ENCODE measurements at places on chromosomes 11 and 22. TPM values are rescaled to one million over a fixed set of nuclear protein-coding genes. Genes with fewer than 3 reads are reported as not detected.
A peak's percentile ranks its signal among the peaks of the same experiment; 100 is the strongest.

- H3K27me3 ChIP-seq: no peaks in the 10 kb centered on the region
- no peak overlapping the region for H3K27ac ChIP-seq
- no peaks in the 10 kb centered on the region for H3K36me3 ChIP-seq
- H3K4me1 ChIP-seq: peaks cover 14% of the 10 kb centered on the region
- DNase-seq: no peak
- H3K4me3 ChIP-seq: no peak overlapping the region
Measured at GRCh38 chr11:105929084-105929955, 92.7 kb downstream of the MSANTD4 start.

GRCh38 chr22:20173772-20174171 lies 22.9 kb upstream of the CCDC188 start:
- no peak overlapping the region for H3K4me3 ChIP-seq
- H3K27ac ChIP-seq: no peak overlapping the region
- H3K27me3 ChIP-seq: no peaks in the 10 kb centered on the region

GRCh38 chr11:58506935-58507334 lies 970 bp downstream of the OR5B21 start:
- H3K4me1 ChIP-seq: no peaks in the 10 kb centered on the region
- H3K27ac ChIP-seq: no peak overlapping the region
- H3K4me3 ChIP-seq: no peak overlapping the region
- H3K27me3 ChIP-seq: no peaks in the 10 kb centered on the region

GRCh38 chr22:46763051-46763705 lies 728 bp downstream of the TBC1D22A start:
- H3K27ac ChIP-seq: peak overlapping the region; percentile 93
- no peak for DNase-seq
- no peaks in the 10 kb centered on the region for H3K27me3 ChIP-seq

GRCh38 chr22:23574371-23574811 lies 5.7 kb downstream of the IGLL1 start:
- no peak overlapping the region for H3K4me3 ChIP-seq
- no peaks in the 10 kb centered on the region for H3K36me3 ChIP-seq
- H3K27ac ChIP-seq: no peak overlapping the region
- H3K27me3 ChIP-seq: no peaks in the 10 kb centered on the region
- no peak for DNase-seq

DNA sequence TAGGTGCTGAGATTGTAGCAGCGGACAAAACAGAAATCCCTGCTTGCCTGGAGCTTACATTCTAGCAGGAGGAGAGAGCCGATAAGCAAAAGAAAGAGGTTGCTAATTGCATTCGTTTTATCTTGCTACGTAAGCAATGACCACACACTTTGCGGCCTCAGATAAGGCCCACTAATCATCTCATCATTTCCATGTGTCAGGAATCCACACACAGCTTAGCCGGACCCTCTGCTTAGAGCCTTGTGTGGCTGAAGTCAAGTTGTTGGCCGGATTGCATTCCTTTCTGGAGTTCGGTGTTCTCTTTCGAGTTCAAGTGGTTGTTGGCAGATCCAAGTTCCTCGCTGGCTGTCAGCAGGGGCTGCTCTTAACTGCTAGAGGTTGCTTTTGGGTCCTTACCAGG lies 101.6 kb downstream of the CHST1 start:
- no peaks in the 10 kb centered on the region for H3K4me1 ChIP-seq
- H3K27ac ChIP-seq: no peak overlapping the region
- no peak overlapping the region for H3K4me3 ChIP-seq
- DNase-seq: no peak
- no peaks in the 10 kb centered on the region for H3K36me3 ChIP-seq

DNA sequence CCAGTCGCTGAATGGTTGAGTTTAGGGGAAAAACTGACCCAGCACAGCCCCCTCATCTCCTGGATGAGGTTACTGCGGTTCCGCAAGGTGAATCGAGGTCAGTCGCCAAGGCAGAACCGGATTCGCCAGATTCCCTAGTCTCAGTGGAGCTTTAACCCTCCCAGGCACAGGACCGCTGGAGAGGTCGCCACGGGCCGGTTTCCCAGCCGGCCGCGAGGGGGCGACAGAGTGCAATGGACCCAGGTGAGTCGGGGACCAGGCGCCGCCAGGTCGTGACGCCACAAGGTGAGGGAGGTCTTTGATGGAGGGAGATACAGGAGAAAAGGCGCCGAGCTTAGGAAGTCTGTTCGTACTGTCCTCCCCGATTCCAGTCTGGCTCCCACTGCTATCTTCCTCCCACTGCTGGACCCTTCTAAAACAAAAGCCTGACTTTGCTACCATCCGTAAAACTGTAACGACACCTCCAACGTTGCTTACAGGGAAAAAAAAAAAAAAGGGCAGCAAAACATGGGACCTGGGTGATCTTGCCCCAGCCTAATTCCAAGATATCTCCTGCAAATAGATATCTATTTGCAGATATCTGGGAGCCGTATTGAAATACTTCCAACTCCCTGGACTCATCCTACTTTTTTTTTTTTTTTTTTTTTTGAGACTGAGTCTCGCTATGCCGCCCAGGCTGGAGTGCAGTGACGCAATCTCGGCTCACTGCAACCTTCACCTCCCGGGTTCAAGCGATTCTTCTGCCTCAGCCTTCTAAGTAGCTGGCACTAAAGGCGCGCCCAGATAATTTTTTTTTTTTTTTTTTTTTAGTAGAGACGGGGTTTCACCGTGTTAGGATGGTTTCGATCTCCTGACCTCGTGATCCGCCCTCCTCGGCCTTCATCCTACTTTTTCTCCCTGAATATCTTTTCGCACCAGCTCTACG lies 1.4 kb upstream of the GGA1 start:
- peak overlapping the region; percentile 95 for H3K27ac ChIP-seq
- peak; percentile 99 for DNase-seq
- H3K27me3 ChIP-seq: no peaks in the 10 kb centered on the region
- H3K4me3 ChIP-seq: peak overlapping the region; percentile 75

GRCh38 chr11:127859941-127860354 lies 727.4 kb downstream of the ETS1 start:
- no peaks in the 10 kb centered on the region for H3K36me3 ChIP-seq
- DNase-seq: no peak
- peaks cover 9% of the 10 kb centered on the region for H3K4me1 ChIP-seq

- H3K36me3 ChIP-seq: no peaks in the 10 kb centered on the region
- H3K4me3 ChIP-seq: no peak overlapping the region
- H3K27me3 ChIP-seq: peaks cover 3% of the 10 kb centered on the region
- DNase-seq: no peak
- no peak overlapping the region for H3K27ac ChIP-seq
Measured at GRCh38 chr11:120017582-120018150, 120.2 kb downstream of the TRIM29 start.

DNA sequence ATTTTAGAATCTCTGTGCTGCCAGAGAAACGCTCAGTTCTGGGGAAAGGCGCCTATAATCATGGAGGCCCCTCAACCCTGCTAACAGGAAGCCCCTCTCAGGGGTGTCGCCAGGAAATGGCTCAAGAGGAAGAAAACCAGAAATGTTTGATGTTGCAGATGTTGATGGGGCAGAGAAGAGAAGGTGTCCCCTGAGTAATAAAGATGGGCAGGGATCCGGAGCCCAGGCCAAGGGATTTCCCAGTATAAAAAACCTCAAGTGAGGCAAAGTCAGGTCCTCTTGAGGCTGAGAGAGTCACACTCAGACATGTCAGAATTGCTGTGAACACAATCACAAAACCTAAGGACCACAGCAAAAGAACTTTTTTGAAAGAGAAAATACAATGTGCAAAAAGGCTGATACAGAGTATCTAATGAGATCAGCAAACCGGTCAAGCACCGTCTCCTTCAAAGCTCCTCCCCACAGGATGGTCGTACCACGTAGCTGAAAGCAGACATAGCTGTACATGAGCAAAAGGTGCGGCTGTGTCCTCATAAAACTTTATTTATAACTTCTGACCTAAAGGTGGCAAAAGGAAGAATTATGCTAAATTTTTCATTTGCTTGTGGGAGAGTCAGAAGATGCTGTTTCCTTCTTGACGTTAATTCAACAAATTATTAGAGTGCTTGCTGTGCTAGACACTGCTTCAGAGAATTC lies 12.2 kb downstream of the MOV10L1 start:
- no peak overlapping the region for H3K27ac ChIP-seq
- H3K27me3 ChIP-seq: no peaks in the 10 kb centered on the region
- H3K4me3 ChIP-seq: no peak overlapping the region

- no peaks in the 10 kb centered on the region for H3K36me3 ChIP-seq
- no peak overlapping the region for H3K4me3 ChIP-seq
- no peak overlapping the region for H3K27ac ChIP-seq
- DNase-seq: no peak
Measured at GRCh38 chr22:44574057-44574639, 76.1 kb upstream of the RTL6 start.

- no peaks in the 10 kb centered on the region for H3K27me3 ChIP-seq
- H3K27ac ChIP-seq: no peak overlapping the region
- H3K36me3 ChIP-seq: no peaks in the 10 kb centered on the region
- no peak overlapping the region for H3K4me3 ChIP-seq
- no peak for DNase-seq
Measured at GRCh38 chr22:50713008-50713385, 25.0 kb upstream of the ACR start.

GRCh38 chr22:40757071-40757470 lies 62.1 kb downstream of the SLC25A17 start:
- no peak overlapping the region for H3K27ac ChIP-seq
- H3K4me1 ChIP-seq: no peaks in the 10 kb centered on the region
- no peaks in the 10 kb centered on the region for H3K27me3 ChIP-seq
- no peak for DNase-seq
- no peaks in the 10 kb centered on the region for H3K36me3 ChIP-seq

DNA sequence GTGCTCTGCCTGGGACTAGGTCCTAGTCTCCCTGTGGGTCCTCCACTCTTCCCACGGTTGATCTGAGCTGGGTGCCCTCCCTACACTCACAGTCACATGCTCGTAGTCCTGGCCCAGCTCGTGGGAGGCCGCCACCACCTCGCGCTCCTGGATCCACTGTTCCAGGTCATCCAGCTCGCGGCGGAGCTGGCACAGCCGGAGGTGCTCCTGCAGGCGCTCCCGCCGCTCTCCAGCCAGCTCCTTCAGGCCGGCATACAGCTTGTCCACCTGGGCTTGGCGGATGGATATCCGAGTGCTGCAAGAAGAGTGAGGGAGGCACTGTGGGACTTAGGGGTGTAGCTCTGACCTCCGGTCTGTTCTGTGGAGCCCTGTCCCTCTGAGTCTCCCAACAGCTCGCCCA lies 14.8 kb upstream of the RBM4B start:
- H3K4me3 ChIP-seq: no peak overlapping the region
- H3K4me1 ChIP-seq: peaks cover 16% of the 10 kb centered on the region
- no peaks in the 10 kb centered on the region for H3K27me3 ChIP-seq
- H3K27ac ChIP-seq: no peak overlapping the region

DNA sequence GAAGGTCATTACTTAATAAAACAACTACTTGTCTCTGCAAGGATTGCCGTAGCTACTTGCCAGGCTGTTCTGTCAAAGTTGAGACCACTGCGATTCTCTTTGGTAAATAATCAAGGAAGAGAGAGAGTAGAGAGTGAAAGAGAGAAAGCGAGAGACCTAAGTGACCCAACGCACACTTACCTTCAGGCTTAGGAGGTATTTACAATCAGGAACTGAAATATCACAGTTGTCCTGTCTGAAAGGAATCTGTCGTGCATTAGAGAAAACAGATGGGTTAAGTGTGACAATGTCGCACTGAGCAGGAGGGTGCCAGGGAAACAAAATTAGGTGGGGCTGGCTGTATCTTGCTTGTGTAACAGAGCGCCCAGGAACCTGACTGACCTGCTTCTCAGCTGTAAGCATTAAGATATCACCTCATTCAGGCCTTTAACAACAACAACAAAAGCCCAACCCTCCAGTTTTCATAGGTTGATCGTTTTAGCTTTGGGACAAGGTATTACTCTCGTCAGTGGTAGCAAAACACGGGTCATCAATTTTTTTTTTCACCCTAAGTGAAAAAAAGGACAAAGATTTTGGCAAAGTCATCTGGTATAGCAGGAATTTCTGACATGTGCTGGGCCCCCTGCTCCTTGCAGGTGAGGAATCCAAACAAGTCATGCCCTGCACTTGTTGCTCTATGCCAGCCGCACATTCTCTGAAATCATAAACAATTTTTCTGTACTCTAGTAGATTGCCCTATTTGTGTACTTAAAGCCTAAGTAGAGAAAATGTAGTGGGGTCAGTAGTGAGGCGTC lies at the start of gene MUC15:
Gene MUC15, minus strand, starts transcription at position 403 of the 794 bp plus-strand sequence. CDS start 5,169 bp downstream, outside the sequence.
- H3K4me3 ChIP-seq: no peak within 1 kb of the TSS
- peaks cover 18% of the 10 kb centered on the region for H3K4me1 ChIP-seq
- H3K36me3 ChIP-seq: no peaks in the 10 kb centered on the region
- no peaks in the 10 kb centered on the region for H3K27me3 ChIP-seq
- no peak for DNase-seq

GRCh38 chr11:86106916-86107315 lies 38.0 kb upstream of the PICALM start:
- peaks cover 12% of the 10 kb centered on the region for H3K4me1 ChIP-seq
- H3K27me3 ChIP-seq: no peaks in the 10 kb centered on the region
- H3K4me3 ChIP-seq: no peak overlapping the region
- H3K27ac ChIP-seq: no peak overlapping the region
- no peak for DNase-seq
- no peaks in the 10 kb centered on the region for H3K36me3 ChIP-seq

- DNase-seq: no peak
- H3K27me3 ChIP-seq: no peaks in the 10 kb centered on the region
- H3K27ac ChIP-seq: no peak overlapping the region
- no peaks in the 10 kb centered on the region for H3K36me3 ChIP-seq
Measured at GRCh38 chr22:19167106-19167869, 11.2 kb downstream of the SLC25A1 start.

DNA sequence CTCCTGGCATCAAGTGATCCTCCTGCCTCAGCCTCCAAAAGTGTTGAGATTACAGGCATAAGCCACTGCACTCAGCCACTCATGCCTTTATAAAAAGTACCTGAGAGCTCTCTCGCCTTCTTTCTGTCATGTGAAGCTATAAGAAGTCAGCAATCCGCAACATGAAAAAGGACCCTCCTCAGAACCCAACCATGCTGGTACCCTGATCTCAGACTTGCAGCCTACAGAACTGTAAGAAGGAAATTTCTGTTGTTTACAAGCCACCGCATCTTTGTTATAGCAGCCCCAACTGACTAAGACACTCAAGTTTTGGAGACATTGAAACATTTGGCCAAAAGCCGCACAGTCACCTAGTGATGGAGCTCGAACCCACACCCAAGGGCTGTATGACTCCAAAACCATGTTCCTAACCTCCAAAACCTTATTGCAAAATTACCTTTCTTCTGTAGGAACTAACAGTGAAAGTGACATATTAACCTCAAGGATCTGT lies 8.9 kb downstream of the PACSIN2 start:
- H3K4me3 ChIP-seq: no peak overlapping the region
- DNase-seq: no peak
- H3K27ac ChIP-seq: peak overlapping the region; percentile 91
- H3K4me1 ChIP-seq: peaks cover 90% of the 10 kb centered on the region

GRCh38 chr22:24833881-24834495 lies 28.0 kb downstream of the SGSM1 start:
- H3K27me3 ChIP-seq: no peaks in the 10 kb centered on the region
- no peaks in the 10 kb centered on the region for H3K4me1 ChIP-seq
- no peaks in the 10 kb centered on the region for H3K36me3 ChIP-seq
- no peak overlapping the region for H3K4me3 ChIP-seq
- DNase-seq: no peak

The C11orf42 gene
- not detected for total RNA-seq

The ADAMTS8 gene
- total RNA-seq: not detected

The RCE1 gene
- total RNA-seq: 57.6 TPM

The NXPE1 gene
- not detected for total RNA-seq

The IGSF9B gene
- 4.3 TPM for total RNA-seq

The PES1 gene
- total RNA-seq: 110 TPM

The SLC29A2 gene
- total RNA-seq: 32.0 TPM

The MCHR1 gene
- total RNA-seq: not detected

The CREB3L1 gene
- total RNA-seq: 24.9 TPM

The OR4C13 gene
- total RNA-seq: not detected

The WNT7B gene
- total RNA-seq: 0.77 TPM
